Cerebellum (tissue), 4 donors: ENCODE measurements at places on chromosomes 7 and 10.
A peak's percentile ranks its signal among the peaks of the same experiment; 100 is the strongest.

GRCh38 chr7:121798896-121799295 lies 74.1 kb upstream of the PTPRZ1 start:
- no peak for DNase-seq

DNA sequence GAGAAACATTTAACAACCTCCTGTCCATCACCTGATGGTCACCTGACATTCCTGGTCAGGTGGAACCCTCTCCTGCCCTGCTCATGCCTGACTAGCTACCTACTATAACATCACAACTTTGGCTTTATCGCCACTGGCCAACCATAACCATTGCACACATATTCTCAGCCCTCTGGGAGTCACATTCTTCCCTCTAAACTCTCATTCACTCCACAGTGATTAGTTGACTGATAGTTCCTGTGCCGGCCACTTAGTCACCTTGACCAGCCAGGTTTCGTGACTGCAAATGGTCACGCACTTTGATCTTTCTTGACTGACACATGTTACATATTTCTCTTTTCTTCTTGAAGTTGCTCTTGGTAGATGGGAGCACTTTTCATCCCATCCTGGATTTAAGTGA lies 50.1 kb downstream of the GNAI1 start:
- DNase-seq, result no peak

GRCh38 chr10:25294032-25294926 lies 119.5 kb downstream of the GPR158 start:
- DNase-seq, result no peak

DNA sequence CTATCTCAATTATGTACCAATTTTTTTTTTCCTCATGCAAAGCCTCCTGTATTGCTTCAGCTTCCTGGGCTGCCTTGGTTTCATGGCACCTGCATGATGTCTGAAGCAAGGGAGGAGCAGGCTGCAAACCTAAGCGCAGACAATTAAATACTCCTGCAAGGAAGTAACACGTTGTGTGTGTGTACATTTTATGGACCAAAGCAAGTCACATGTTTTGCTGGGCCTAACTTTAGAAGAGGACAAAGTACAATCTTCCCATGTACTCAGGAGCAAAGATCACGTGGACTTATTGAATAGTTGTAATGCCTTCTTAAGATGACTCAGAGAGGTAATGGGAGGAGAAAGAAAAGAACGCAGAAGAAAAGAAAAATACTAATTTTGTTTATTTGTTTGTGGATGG lies 944.0 kb upstream of the C7orf33 start:
- DNase-seq, result no peak

DNA sequence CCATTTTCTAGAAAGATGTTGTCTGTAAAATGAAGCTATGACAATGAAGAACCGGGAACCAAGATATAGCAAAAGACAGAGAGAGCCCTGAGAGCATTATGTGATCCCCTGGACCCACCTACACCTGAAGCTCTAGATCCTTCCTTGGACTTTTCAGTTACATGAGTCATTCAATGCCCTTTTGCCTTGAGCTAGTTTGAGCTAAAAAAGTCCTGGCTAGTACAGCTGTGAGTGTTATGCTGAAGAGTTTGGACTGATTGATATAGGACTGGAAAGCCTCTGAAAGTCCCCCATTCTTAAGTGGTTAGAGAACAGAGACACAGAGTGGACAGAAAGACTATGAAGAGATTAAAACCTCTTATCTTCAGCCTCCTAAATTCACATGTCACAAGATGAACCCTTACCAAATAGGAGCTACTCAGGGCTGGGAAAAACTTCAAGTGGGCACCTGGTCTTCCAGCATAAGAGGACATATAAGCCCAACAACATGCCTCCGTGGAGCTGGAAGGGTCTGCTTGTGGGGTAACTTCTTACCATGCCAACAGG lies 386.8 kb upstream of the NFE2L3 start:
- no peak for DNase-seq

- DNase-seq, result no peak
Observed at GRCh38 chr10:30028006-30028737, 31.2 kb downstream of the JCAD start.

- DNase-seq, result no peak
Observed at GRCh38 chr10:22823109-22823508, 104.7 kb upstream of the ARMC3 start.

DNA sequence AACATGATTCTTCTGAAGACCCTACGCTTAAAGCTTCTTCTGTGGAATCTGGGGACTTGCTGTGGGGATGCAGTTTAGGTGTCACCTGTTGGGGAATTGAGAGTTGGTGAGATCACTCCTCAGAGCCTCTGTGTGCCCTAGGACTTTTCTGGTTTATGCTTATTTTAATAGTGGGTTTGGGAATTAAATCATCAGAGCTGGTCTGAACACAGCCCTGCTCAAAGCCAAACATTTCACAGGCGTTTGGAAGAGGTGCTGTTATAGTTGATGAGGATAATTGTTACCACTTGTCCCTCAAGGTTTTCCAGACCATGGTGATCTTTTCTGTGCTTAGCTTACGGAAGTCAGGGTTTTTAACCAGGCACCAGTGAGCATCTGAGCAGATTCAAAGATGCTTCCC lies 106.1 kb downstream of the EBLN1 start:
- no peak for DNase-seq

- DNase-seq, result no peak
Observed at GRCh38 chr7:26413007-26413691, 121.5 kb downstream of the SNX10 start.

DNA sequence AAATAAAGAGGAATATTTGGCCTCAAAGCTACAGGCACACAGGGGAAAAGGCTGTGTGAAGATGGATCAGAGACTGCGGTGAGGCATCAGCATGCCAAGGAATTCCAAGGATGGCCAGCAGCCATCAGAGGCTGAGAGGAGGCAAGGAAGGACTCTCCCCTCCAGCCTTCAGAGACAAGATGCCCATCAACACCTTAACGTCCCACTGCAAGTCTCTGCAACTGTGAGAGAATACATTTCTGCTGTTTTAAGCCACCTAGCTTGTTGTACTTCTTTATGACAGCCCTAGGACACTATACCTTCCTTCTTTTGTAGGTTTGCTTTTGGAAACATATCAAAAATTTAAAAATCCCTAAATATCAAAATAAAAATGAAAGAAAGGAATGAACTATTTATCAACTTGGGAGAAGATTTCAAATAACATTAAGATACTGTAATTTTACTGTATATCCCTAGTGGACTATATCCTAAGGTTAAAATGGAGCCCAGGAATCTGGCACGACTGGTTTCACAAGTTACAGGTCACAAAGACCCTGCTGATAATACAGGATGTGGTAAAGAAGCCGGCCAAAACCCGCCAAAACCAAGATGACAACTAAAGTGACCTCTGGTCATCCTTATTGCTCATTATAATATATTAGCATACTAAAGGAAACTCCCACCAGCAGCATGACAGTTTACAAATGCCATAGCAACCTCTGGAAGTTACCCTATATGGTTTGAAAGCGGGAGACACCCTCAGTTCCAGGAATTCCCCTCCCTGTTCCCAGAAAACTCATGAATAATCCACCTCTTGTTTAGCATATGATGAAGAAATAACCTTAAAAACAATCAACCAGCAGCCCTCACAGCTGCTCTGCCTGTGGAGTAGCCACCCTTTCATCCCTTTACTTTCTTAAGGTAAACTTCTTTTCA lies 185.2 kb downstream of the AVL9 start:
- no peak for DNase-seq

GRCh38 chr7:25562673-25563182 lies 334.4 kb upstream of the NPVF start:
- DNase-seq, result no peak

DNA sequence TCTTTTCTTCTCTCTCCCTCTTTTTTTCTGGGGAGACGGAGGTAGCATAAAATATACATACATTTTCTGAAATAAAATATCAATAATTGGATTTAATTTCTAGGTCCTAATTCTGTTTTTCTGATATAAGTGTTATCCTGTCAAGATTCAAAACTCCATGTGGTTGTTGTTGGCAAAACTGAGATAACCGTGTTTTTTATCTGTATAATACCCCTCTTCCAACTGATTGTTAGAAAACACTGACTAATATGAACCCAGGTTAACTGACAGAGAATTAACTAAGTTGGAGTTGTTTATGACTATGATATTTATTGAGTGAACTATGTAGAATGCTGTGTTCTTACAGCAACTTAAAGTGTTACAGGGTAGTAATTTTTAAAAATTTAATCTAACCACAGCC lies 236.5 kb upstream of the KAT6B start:
- no peak for DNase-seq

- no peak for DNase-seq
Observed at GRCh38 chr10:130218936-130219335, 82.7 kb downstream of the GLRX3 start.

- peak; percentile 39 for DNase-seq
Observed at GRCh38 chr10:89207181-89207800, at the start of gene CH25H. CH25H (minus strand) TSS chr10:89207317; CDS start chr10:89207292, 25 bp downstream.

DNA sequence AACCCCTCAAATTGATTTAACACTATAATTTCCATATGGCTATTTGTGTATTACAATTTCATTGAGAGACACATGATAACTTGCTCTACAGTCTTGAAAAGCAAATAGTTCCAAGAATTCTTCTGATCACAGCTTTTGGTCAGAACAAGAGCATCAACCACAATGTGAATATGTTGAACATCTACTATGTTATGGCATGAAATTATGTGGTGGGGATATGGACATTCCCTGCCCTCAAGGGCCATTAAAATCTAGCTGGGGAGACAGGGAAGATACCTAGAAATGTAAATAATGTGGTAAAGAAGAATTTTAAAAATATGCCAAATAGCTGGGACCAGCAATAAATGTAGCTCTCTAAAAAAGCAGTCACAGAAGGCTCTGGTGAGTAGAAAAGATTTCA lies 262.2 kb downstream of the FZD1 start:
- no peak for DNase-seq

DNA sequence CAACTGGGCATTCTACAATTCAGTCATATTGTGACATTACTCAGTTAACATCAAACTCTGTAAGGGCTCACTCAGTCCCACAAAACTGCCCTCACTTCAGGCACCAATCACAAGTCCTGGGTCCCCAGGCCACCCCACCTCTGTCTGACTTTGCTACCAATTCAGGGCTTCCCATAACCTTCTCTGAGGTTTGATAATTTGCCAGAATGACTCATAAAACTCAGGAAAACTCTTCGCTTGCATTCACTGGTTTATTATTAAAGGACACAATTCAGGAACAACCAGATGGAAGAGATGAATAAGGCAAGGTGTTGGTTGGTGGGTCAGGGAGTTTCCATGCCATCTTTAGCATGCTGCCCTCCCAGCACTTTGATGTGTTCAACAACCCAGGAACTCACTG lies 41.3 kb downstream of the AVL9 start:
- DNase-seq, result no peak

DNA sequence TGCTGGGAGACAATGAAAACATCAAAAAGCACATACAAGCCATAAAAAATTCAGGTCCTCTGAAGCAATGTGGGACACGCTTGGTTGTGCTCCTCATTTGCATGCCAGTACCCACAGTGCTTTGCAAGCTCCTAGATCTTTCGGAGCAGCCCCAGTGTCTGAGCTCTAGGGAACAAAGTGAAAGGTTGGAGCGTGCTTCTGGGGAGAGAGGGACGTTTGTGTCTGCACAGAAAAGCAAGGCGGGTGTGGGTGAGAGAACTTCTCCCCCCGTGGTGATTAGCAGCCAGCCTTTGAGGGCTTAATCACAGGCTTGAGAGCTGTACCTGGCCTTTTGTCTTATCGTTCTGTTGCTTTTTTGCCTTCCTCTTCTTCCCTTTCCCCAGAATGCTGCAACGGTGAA lies 76.7 kb upstream of the HABP2 start:
- no peak for DNase-seq

DNA sequence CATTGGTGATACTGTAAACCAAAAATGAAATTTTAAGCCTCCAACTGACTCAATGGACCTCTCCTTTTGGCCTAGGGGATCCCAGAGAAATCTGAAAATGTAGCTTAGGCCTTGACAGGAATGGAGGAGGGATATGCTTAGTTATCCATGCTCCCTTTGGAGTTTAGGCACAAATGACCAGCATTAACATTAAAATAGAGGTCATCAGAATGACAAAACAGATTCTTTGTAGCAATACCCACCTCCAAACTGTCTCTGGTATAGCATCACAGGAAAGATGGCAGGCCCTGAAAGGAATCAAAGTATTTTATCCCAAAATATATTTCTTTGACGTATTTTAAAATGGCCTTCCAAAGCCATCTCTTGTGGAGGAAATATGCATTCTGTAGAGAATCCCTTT lies 39.1 kb upstream of the LRRN3 start:
- no peak for DNase-seq

DNA sequence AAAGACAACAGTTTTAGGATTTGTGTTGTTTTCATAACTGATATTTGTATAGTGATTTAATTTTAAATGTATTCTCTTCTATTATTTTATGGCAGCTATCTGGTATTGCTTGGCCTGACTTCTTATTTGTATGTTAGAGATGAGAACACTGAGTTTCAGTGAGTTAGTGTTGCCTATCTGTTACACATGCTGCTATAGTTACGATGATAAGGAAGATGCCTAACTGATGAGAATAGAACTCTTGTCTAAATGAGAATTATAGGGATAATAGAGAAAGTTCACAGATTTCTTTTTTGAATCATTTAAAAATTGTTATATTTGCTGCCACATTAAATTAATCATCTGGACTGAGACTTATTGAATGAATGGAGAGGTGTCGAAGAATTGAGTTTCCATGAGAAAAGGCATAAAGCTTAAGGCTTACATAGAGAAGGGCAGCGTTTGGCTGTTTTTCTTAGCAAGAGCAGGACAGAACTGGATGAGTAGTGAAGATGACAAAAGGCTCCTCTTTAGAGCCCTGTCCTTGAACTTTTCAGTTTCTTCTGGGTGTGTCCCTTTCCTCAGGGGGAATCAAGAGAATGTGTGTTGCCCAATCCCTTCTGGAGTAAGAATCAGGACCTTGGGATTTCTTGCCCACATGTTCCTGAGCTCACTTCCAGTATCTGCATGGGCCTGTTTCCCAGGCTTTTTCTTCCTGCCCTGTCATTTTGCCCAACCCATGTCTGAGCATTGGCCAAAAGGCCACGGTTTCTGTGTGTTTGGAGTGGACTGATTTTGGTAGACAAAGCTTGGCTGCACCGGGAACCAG lies 195.6 kb upstream of the CSTF2T start:
- DNase-seq, result no peak

GRCh38 chr10:73648975-73649829 lies 6.6 kb downstream of the SYNPO2L start:
- DNase-seq, result no peak

GRCh38 chr10:11232222-11232961 lies 214.7 kb downstream of the CELF2 start:
- DNase-seq, result no peak

GRCh38 chr7:126667742-126668366 lies 584.9 kb downstream of the GRM8 start:
- no peak for DNase-seq

GRCh38 chr10:117360994-117361667 lies 14.1 kb downstream of the PDZD8 start:
- DNase-seq, result no peak

- no peak for DNase-seq
Observed at GRCh38 chr10:4691776-4692175, 134.2 kb upstream of the AKR1E2 start.

DNA sequence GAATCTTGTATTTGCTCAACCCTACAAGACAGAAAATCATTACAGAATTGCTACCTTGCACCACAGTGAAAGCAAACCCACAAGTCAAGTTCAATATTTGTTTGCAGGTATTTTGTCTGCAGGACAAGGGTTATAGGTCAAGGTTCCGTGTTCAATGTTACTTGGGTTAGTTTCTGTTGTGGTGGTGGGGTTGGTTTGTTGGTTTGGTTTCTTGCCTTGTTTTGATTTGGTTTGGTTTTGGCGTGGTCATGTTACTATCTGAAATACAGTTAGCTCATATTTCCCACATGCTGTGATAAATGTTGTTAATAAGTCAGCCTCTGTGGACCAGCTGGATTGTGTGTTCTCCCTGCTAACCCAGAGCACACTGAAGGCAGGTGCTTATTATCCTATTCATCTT lies 75.6 kb upstream of the INSIG1 start:
- DNase-seq, result no peak
